Mesothelial cell of epicardium (in vitro differentiated cells): ENCODE measurements at places on chromosomes 5 and 9. TPM values are rescaled to one million over a fixed set of nuclear protein-coding genes. Genes with fewer than 3 reads are reported as not detected.

SCGB3A1 gene
- 0.55 to 0.63 TPM in 2 of 3 replicates, not detected in the other for total RNA-seq

- H3K4me1 ChIP-seq, result peaks cover 23% of the 10 kb centered on the region
- H3K36me3 ChIP-seq, result peaks cover 5% of the 10 kb centered on the region
- no peak for DNase-seq
Measured at GRCh38 chr5:129001841-129002526, 36.7 kb downstream of the SLC27A6 start.

GRCh38 chr5:147935032-147935431, 28.7 kb upstream of the C5orf46 start:
- peaks cover 9% of the 10 kb centered on the region for H3K4me1 ChIP-seq
- no peak overlapping the region for H3K27ac ChIP-seq
- H3K4me3 ChIP-seq, result no peak overlapping the region
- DNase-seq, result no peak
- peaks cover 20% of the 10 kb centered on the region for H3K27me3 ChIP-seq

HK3 gene
- 0.18 to 0.60 TPM (median 0.29 TPM) in 3 replicates for total RNA-seq

INSL4 gene
- not detected in 3 replicates for total RNA-seq

PCDHGB1 gene
- total RNA-seq, result 1.7 to 2.0 TPM (median 2.0 TPM) in 3 replicates

GTF2H2C gene
- total RNA-seq, result 41.8 to 46.2 TPM (median 46.0 TPM) in 3 replicates

DNA sequence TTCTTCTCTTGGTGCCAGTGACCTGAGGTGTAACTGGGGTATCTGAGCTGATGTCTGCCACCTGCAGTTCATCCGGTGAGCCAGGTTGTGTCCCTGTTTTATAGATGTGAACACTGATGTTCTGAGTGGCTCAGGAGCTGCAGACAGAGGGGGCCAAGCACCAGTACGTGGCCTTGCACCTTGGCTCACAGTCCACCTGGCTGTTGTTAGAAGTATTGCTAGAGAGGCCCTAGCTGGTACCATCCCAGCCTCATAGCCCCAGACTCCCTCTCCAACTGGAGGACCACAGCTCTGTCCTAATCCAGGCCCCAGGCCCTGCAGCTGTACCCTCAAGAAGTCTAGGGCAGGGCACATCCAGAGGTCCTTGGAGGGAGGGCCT, 16.2 kb downstream of the PHF2 start:
- H3K4me1 ChIP-seq, result peaks cover 22% of the 10 kb centered on the region
- no peak overlapping the region for H3K27ac ChIP-seq
- peak; percentile 33 for DNase-seq
- no peak overlapping the region for H3K4me3 ChIP-seq

TYRP1 gene
- total RNA-seq, result 0.42 to 1.0 TPM (median 0.64 TPM) in 3 replicates

DMGDH gene
- 1.2 to 2.1 TPM (median 1.8 TPM) in 3 replicates for total RNA-seq

GRCh38 chr9:37430841-37431597, 8.5 kb downstream of the GRHPR start:
- H3K4me3 ChIP-seq, result no peak overlapping the region
- no peak for DNase-seq
- no peaks in the 10 kb centered on the region for H3K4me1 ChIP-seq

DNA sequence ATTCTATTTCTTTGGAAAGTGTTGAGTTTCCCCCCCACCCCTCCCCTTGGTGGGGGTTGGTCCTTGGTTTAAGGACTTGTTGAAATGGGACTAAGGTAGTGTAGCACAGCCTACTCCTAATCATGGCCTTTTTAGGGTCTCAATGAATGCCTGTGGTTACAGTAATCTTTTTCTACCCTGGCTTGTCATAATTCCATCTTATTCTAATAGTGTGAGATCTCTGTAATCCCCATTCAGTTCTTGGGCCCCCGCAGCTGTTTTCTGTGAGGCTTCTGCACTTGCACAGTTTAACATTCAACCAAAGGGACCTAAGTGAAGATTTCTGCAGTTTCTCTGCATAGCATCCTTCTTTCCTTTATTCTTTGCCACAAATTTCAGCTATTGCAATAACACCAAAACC, 30.7 kb downstream of the TNFSF15 start:
- H3K27ac ChIP-seq, result no peak overlapping the region
- no peaks in the 10 kb centered on the region for H3K27me3 ChIP-seq
- no peaks in the 10 kb centered on the region for H3K36me3 ChIP-seq

RGS7BP gene
- total RNA-seq, result 0.69 to 1.5 TPM (median 1.0 TPM) in 3 replicates

DNA sequence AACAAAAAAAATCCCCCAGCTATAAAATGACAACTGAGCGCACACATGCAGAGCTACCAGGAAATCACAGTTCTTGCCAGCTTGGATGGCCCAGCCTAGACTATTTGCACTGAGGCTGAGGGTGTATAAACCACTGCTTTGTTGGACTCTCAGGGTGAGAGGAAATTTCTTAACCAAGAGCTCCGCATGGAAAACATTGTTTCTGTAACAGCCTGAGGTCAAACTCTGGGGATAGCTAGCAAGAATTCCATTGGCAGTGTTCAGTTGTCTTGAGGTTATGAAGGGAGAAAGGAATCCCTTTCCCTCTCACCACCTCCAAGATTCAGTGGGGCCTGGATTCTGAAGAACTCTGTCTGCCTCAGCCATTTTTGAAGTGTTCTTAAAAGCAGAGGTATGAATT, 360.0 kb downstream of the OSTF1 start:
- H3K27ac ChIP-seq, result no peak overlapping the region
- no peaks in the 10 kb centered on the region for H3K36me3 ChIP-seq
- H3K4me3 ChIP-seq, result no peak overlapping the region
- DNase-seq, result no peak

DNA sequence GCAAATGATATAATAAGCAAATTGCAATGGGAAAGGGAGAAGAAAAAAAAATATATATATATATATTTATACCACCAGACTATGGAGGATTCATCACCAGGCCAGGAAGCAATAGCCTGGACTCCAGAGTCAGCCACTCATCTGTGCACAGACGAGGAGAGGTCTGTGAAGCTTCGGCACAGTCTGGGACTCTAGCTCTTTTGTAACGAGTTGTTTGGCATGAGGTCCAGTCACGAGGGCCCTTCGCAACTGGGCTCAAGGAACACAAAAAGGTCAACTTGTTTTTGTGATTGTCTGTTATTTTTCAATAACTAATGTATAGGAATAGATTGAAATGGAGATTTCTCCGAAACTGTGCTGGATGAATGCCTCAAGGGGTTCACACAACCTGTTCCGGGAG, 14.7 kb upstream of the FGF1 start:
- H3K27ac ChIP-seq, result no peak overlapping the region
- peaks cover 1% of the 10 kb centered on the region for H3K27me3 ChIP-seq
- DNase-seq, result no peak
- no peak overlapping the region for H3K4me3 ChIP-seq

GNA14 gene
- 0.11 to 0.22 TPM (median 0.20 TPM) in 3 replicates for total RNA-seq

VAV2 gene
- total RNA-seq, result 57.5 to 62.1 TPM (median 61.9 TPM) in 3 replicates

- H3K4me3 ChIP-seq, result no peak overlapping the region
- DNase-seq, result no peak
- peaks cover 5% of the 10 kb centered on the region for H3K36me3 ChIP-seq
- H3K4me1 ChIP-seq, result peaks cover 39% of the 10 kb centered on the region
- H3K27ac ChIP-seq, result peak overlapping the region; percentile 72
Measured at GRCh38 chr9:111030492-111030891, 7.8 kb downstream of the LPAR1 start.

- no peaks in the 10 kb centered on the region for H3K27me3 ChIP-seq
- no peak overlapping the region for H3K27ac ChIP-seq
- H3K4me3 ChIP-seq, result no peak overlapping the region
- no peaks in the 10 kb centered on the region for H3K4me1 ChIP-seq
- DNase-seq, result no peak
Measured at GRCh38 chr5:69285448-69286116, 47.0 kb downstream of the CCDC125 start.

KCNT1 gene
- 0.09 TPM in 2 of 3 replicates, not detected in the other for total RNA-seq

DNA sequence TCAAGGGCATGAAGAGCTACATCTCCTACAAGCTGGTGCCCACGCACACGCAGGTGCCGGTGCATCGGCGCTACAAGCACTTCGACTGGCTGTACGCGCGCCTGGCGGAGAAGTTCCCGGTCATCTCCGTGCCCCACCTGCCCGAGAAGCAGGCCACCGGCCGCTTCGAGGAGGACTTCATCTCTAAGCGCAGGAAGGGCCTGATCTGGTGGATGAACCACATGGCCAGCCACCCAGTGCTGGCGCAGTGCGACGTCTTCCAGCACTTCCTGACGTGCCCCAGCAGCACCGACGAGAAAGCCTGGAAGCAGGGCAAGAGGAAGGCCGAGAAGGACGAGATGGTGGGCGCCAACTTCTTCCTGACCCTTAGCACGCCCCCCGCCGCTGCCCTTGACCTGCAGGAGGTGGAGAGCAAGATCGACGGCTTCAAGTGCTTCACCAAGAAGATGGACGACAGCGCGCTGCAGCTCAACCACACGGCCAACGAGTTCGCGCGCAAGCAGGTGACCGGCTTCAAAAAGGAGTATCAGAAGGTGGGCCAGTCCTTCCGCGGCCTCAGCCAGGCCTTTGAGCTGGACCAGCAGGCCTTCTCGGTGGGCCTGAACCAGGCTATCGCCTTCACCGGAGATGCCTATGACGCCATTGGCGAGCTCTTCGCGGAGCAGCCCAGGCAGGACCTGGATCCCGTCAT, 1.4 kb downstream of the SNX18 start:
- no peaks in the 10 kb centered on the region for H3K36me3 ChIP-seq
- H3K4me3 ChIP-seq, result peak overlapping the region; percentile 65
- H3K27me3 ChIP-seq, result no peaks in the 10 kb centered on the region
- H3K4me1 ChIP-seq, result peaks cover 63% of the 10 kb centered on the region
- no peak overlapping the region for H3K27ac ChIP-seq

DNA sequence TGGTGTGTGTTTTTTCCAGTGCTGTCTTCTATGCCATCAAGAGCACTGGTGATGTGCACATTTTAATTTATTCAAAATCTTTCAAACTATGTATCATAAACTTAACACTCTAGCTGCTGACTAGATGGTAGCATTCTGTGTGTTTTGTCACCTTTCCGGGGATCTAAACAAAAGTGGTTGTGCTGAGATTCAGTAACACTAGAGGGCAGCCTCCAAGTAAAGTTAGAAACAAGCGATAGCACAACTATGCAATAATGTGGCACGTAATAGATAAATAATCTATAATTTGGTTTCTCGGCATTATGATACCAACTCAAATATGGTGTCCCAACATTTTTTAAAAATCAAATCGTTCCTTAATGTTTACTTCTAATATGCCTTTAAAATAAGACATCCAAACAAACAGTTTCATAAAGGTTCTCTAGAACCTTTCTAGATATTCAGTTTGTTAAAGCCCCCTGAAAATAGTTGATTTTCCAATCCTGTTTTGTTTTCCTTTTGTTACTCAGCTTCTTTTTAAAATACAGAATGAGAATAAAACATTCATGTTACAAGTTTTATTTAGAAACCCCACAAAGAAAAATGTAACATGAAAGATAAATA, 16.9 kb downstream of the SEMA6A start:
- no peak overlapping the region for H3K4me3 ChIP-seq
- H3K27ac ChIP-seq, result no peak overlapping the region
- no peaks in the 10 kb centered on the region for H3K36me3 ChIP-seq
- no peak for DNase-seq
- no peaks in the 10 kb centered on the region for H3K27me3 ChIP-seq

DNA sequence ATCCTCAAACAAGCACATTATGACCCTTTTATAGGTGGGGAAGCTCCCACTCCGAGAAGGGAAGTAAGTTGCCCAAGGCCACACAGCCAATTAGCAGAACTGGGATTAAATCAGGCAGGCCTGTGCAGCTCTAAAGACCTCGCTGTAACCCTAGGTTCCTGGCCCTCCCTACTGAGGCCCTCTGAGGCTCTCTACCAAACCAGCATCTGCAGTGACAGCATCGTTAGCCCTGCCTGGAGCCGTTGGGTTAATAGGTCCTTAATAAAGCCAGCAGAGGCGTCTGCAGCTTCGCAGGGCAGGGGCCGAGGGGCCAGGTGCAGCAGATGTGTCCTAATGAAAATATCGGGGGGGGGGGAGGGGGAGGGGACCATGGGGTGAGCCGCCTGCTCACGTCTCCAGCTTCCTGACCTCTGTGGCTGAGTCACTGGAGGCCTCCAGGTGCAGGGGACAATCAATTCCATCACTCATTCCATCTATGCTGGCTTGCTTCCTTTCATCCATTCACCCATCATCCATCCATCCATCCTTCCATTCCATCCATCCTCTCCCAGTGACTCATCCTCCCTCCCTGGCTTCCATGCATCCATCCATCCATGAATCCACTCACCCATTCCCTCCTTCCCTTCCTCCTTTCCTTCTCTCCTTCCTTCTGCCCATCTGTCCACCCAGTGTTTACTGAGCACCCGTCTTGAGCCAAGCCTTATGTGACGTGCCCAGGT, 203.9 kb downstream of the C9orf50 start:
- H3K36me3 ChIP-seq, result no peaks in the 10 kb centered on the region
- H3K27me3 ChIP-seq, result no peaks in the 10 kb centered on the region
- peak overlapping the region; percentile 93 for H3K27ac ChIP-seq
- peaks cover 30% of the 10 kb centered on the region for H3K4me1 ChIP-seq
- no peak overlapping the region for H3K4me3 ChIP-seq

GRCh38 chr9:2050236-2050635, 35.1 kb downstream of the SMARCA2 start:
- peaks cover 9% of the 10 kb centered on the region for H3K36me3 ChIP-seq
- no peak overlapping the region for H3K4me3 ChIP-seq
- peaks cover 27% of the 10 kb centered on the region for H3K27me3 ChIP-seq
- H3K4me1 ChIP-seq, result peaks cover 20% of the 10 kb centered on the region
- DNase-seq, result no peak
- H3K27ac ChIP-seq, result no peak overlapping the region

NAA35 gene
- total RNA-seq, result 35.0 to 38.4 TPM (median 36.5 TPM) in 3 replicates

DNA sequence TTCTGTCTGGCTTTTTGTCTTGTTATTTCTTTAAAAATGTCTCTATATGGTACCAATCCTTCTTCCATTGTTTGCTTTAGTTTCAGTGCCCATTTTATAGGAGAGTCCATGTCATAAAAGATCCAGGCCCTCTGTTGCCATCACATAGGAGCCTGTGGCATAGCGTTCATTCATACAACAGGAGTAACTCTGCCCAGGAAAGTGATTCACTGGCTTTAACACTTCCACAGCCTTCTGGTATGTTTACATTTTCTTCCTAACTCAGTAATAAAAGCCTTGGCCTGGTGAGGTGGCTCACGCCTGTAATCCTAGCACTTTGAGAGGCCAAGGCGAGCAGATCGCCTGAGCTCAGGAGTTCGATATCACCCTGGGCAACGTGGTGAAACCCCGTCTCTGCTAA, 519.3 kb upstream of the PTGER4 start:
- no peak overlapping the region for H3K27ac ChIP-seq
- peaks cover 2% of the 10 kb centered on the region for H3K36me3 ChIP-seq
- DNase-seq, result no peak
- H3K4me3 ChIP-seq, result no peak overlapping the region

- peaks cover 4% of the 10 kb centered on the region for H3K4me1 ChIP-seq
- H3K27ac ChIP-seq, result no peak overlapping the region
- DNase-seq, result no peak
Measured at GRCh38 chr9:36128349-36128748, 8.2 kb upstream of the GLIPR2 start.

GRCh38 chr5:170132269-170132975, 26.7 kb downstream of the FOXI1 start:
- H3K27me3 ChIP-seq, result no peaks in the 10 kb centered on the region
- H3K4me1 ChIP-seq, result no peaks in the 10 kb centered on the region
- no peak overlapping the region for H3K4me3 ChIP-seq
- no peak overlapping the region for H3K27ac ChIP-seq
- no peaks in the 10 kb centered on the region for H3K36me3 ChIP-seq

LECT2 gene
- total RNA-seq, result not detected in 3 replicates

GRCh38 chr9:79026316-79026715, 545.4 kb upstream of the TLE4 start:
- no peak overlapping the region for H3K27ac ChIP-seq
- DNase-seq, result no peak
- H3K27me3 ChIP-seq, result no peaks in the 10 kb centered on the region
- no peaks in the 10 kb centered on the region for H3K36me3 ChIP-seq
- no peak overlapping the region for H3K4me3 ChIP-seq

- DNase-seq, result no peak
- no peaks in the 10 kb centered on the region for H3K36me3 ChIP-seq
- H3K4me3 ChIP-seq, result no peak overlapping the region
- peaks cover 9% of the 10 kb centered on the region for H3K4me1 ChIP-seq
- H3K27ac ChIP-seq, result no peak overlapping the region
- peaks cover 65% of the 10 kb centered on the region for H3K27me3 ChIP-seq
Measured at GRCh38 chr9:847505-847904, 6.0 kb downstream of the DMRT1 start.
